ENCODE measurements at places on chromosomes 1 and 21.

DNA sequence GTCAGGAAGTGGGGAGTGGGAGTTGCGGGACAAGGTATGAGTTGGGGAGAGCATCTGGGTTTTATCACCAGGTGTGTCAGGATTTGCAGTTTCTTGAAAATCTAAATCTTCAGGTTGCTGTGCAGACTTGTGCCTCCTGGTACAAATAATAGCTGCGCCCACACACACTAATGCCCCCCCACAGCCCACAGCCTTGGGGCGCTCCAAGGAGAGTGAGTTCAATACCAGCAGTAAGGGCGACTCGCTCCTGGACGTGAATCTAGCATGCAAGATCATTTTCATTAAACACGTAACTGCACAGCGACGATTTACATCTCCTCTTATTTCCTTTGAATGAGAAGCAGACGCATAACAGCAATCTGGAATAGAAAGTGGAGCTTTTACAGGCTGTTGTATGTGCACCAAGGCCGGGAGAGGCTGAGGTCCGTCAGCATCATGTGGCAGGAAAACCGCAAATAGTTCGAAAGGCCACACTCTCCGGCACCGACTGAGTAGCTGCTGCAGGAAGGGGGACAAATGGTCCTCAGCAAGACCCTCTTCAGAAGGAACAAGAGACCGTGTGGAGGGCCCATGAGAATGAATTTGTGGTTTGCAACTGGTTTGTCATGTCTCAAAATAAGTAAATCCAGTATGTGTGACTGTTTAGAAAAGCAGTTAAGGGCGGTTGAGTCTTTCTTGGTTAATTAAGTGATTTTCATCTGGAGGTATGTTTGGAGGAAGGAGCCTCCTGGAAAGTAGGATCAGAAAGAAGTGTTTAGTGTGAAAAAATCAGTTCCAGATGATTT is 439.5 kb downstream of the SMYD3 start:
- DNase-seq = no peak

- DNase-seq = no peak
These were observed 38.6 kb upstream of the GADD45A start for GRCh38 chr1:67646145-67647035.

- DNase-seq = no peak
These were observed 199.2 kb upstream of the ST6GALNAC5 start for GRCh38 chr1:76668046-76668445.

DNA sequence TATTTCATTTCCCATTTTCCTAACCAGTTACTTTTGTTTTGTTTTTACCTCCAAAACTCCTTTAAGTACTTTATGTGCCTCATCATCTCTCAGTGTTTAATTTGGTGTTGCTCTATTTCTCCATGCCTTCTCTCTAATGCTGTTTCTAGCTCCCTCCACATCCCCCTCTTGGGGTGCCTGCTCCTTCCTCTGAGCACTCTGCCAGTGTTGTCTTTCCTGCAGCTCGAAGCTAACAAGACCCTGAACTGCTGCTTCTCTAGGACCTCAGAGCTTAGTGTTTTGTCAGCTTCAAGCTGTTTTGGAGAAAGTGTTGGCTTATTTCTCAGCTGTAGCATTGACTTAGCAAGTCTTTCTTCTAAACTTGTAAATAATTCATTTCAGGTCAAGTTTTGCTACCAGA is 290.6 kb downstream of the DPYD start:
- no peak for DNase-seq

GRCh38 chr1:108034396-108034795 is 69.4 kb upstream of the VAV3 start:
- no peak for DNase-seq

GRCh38 chr1:36864182-36864822 is 170.0 kb downstream of the GRIK3 start:
- no peak for DNase-seq

GRCh38 chr1:94237291-94238226 is at the start of gene ARHGAP29:
TSS of gene ARHGAP29 (minus strand) at chr1:94237584. CDS start at chr1:94231611, 5,973 bp downstream.
- DNase-seq = peak; percentile 48

- no peak for DNase-seq
These were observed 55.0 kb downstream of the HIVEP3 start for GRCh38 chr1:41863718-41864117.

DNA sequence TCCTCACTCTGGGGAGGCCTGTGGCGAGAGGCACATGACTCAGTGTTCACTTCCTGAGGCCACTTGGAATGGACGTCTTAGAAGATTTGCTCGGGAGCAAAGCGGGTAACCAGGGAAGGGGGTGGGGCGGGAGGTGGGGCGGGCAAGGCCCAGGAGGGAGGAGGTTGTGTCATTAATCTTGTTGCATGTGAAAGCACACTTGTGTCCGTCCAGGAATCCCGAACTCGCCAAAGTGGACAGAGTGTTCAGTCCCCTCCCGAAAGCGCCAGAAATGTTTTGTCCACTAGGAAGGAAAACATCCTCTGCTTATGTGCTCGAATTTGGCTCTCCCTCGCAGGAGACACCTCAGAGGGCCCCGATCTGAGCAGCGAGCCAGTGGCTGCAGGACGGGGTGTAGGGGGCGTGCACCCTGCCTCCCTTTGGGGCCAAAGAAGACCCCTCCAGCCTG is 84.2 kb downstream of the SPSB1 start:
- no peak for DNase-seq

- DNase-seq = no peak
These were observed 17.4 kb downstream of the BMP8A start for GRCh38 chr1:39508857-39509305.

- no peak for DNase-seq
These were observed 655.0 kb upstream of the CAMK1G start for GRCh38 chr1:208928349-208929010.

GRCh38 chr1:180571060-180571831 is 12.5 kb downstream of the OVAAL start:
- no peak for DNase-seq

DNA sequence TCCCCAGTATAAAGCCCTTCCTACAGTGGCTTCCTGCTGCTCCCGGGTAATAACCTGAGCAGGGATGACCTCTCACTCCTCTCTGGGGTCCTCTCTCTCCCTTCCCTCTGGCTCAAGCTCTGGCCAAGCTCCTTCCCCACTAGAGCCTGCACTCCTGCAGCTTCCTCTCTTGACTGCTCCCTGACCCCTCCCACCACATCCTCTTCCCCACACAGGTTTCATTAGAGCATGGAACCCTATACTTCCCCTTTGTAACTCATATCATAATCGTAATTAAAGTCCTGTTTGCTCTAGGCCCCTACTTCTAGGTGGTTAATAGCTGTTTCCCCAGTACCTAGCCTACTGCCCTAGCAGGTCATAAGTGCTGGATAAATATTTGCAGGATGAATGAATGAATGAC is 146.2 kb downstream of the C1orf21 start:
- no peak for DNase-seq

DNA sequence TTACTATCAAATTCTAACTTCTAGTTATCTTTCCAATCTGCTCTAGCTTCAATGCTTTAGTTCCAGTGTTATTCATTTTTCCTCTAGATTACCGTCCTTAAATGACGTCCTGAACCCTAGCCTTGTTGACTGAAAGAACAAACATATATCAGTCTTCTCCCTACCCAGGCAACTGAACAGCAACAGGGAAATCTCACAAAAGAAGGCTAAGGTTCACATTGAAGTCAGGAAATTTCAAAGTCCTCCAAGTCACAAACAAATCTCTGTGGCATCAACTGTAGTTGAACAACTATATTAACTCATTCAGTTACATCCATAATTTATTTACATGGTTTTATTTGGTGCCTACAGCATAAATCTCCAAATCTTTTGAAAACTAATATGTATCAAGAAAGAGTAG is 19.5 kb downstream of the FOXJ3 start:
- DNase-seq = no peak

DNA sequence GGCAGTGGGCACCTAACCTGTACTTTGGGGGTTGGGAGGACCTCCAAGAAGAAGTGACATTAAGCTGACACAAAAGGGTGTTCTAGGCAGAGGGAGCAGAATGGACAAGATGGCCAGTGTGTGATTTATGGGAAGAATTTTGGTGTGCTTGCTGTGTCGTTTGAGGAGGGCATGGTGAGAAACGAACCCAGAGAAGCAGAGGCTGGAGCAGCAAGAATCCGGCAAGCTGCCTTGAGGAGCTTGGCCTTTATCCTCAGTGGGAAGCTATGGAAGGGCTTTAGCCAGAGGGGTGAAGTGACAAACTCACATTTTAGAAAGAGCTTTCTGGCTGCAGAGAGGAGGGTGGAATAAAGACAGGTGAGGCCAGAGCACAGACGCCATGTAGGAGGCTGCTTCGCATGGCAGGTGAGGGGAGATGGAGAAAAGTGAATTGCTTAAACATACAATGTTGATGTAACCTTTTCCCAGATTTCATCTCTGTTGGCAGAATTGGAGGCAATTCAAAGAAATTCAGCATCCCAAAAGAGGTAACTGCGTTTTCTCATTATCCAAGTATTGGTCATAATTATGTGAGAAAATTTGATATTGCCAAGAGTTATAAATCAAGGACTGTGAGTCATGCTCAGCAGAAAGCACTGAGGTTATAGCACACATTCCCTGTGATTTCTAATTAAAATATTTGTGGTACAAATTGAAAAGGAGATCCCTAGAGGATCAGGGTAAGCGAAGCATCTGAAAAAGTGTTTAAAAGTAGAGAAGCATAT is 26.5 kb downstream of the TRIM45 start:
- no peak for DNase-seq
